SW 1271 (cell line): ENCODE measurements at places on chromosomes 11 and 22.

GRCh38 chr11:45489281-45489905 lies 176.0 kb downstream of the CHST1 start:
- DNase-seq: no peak

- DNase-seq: no peak
These were observed at the start of gene PTPRJ for GRCh38 chr11:47980088-47980906. Gene PTPRJ (plus strand): TSS chr11:47980559. CDS start chr11:47980913, 354 bp downstream.

DNA sequence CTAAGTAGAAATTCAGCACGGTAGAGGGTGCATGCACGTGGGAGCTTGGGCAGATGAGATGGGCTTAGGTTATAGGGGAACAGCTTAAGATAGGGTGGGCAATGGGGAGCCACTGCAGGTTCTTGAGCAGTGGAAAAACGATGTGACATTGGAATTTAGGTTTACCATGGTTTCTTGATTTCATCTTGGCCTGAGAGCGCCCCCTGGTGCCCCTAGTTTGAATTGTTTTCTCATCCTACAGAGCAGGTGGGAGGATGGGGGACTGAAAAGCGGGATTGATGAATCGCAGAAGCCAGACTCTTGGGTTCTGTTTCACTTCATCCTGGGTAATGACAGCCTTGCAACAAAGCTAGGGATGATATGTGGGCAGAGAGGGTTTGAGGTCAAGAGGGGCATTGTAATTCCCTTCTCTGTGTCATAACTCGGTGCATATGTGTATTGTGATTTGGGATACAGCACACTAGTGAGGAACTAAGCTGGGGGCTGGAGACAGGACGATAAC lies 6.7 kb upstream of the MCAM start:
- no peak for DNase-seq

- no peak for DNase-seq
These were observed 813.3 kb downstream of the OPCML start for GRCh38 chr11:132718711-132719671.

GRCh38 chr22:25716637-25717036 lies 25.4 kb upstream of the MYO18B start:
- no peak for DNase-seq

DNA sequence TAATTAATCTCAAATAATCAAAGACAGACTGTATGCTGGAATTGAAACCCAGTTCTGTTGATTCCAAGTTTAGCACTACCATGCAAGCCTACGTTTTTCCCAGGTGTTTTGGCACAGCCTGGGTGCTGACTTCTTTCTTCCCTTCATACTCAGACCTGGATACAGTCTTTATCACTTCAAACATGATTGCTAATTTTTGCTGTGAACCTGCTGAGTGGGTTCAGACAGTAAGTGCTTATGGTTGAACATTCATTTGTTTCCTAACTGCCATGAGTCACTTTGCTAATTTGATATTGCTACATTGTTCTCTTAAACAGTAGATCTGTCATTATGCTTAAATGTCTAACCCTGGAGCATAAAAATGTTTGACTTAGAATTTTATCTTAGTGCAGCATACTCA lies 12.2 kb downstream of the PAAF1 start:
- DNase-seq: no peak

DNA sequence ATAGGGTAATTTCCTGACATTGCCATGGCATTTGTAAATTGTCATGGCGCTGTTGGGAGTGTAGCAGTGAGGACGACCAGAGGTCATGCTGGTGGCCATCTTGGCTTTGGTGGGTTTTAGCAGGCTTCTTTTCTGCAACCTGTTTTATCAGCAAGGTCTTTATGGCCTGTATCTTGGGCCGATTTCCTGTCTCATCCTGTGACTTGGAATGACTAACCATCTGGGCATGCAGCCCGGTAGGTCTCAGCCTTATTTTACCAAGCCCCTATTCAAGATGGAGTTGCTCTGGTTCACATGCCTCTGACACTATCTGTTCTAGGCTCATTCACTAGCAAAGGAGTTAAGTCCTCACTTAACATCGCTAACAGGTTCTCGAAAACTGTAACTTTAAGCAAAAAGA lies 1374.2 kb downstream of the FAM181B start:
- DNase-seq: no peak

DNA sequence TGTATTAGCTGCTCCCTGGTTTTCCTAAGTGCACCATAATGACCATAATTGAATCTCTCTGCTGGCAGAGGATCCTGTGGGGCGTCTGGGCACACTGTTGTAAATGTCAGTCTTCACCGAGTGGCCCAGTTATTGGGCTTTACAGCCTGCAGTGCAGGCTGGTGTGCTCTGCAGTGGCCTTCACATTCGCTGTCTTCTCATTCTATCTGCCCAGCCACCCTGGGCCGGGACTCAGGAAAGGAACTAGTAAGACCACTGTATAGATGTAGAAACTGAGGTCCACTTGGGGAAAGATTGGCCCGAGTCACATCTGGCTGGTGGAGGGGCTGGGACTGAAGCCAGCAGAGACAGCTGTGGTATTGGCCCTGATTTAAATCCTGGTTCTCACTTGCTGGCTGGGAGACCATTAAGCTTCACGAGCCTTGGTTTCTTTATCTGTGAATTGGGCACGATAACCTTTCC lies 49.3 kb downstream of the TSPAN18 start:
- DNase-seq: no peak

- DNase-seq: no peak
These were observed 17.5 kb downstream of the UQCR10 start for GRCh38 chr22:29784451-29785361.

- no peak for DNase-seq
These were observed 147.4 kb upstream of the ZC3H12C start for GRCh38 chr11:109945626-109946321.

DNA sequence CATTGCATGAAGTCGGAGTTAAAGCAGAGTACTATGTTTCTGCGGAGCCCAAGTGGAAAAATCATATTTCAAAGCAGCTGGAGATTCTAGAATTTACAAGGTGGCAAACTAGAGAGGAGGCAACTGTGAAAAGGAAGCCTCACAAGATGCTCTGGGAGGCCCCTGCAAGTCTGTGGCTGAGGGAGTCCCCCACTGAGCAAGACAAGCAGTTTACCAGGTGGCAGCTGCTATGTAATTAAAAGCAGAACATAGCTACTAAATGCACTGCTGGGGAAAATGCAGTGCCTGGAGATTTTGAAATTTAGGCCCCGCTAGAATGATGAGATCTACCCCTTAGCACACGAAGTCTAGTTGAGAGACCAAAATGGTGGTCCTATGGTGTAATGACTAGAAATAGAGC lies 728.0 kb downstream of the OPCML start:
- no peak for DNase-seq

GRCh38 chr22:24176630-24177029 lies 4.7 kb upstream of the SUSD2 start:
- no peak for DNase-seq

DNA sequence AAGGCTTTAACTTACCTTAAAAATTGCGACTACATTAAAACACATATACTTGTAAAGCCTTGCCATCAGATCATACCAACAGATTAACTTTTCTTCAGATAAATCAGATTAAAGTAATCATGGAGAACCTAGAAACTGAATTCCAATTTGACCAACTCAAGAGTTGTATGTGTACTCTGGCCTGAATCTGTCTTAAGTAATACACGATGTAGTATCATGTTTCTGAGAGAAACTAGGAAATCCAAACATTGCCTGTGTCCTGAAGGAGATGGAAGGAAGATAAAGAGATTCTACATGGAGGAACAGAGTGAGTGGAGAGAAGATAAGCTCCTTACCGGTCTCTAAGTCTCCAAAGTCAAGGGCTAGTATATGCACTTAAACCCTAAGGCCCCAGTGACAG lies 162.1 kb downstream of the CADM1 start:
- no peak for DNase-seq

- no peak for DNase-seq
These were observed 21.6 kb upstream of the KCNQ1OT1 start for GRCh38 chr11:2721210-2721916.

GRCh38 chr11:67470337-67471002 lies 1.4 kb upstream of the TMEM134 start:
- no peak for DNase-seq

DNA sequence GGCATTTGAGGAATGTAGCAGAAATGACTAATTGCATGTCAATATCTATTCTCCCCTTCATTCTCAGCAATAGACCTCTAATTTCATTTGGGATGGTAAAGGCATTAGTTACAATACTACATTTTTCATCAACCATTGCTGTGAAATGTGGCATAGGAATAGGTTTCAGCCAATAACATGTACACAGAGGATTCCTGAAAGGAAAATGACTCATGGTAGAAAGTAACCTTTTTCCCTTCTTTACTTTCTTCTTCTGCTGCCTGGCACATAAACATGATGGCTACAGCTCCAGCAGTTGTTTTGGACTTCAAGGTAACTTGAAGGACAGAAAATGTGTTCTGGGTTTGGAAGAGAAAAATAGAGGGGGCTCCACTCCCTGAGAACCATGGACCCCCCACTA lies 231.8 kb upstream of the CTSC start:
- DNase-seq: no peak

DNA sequence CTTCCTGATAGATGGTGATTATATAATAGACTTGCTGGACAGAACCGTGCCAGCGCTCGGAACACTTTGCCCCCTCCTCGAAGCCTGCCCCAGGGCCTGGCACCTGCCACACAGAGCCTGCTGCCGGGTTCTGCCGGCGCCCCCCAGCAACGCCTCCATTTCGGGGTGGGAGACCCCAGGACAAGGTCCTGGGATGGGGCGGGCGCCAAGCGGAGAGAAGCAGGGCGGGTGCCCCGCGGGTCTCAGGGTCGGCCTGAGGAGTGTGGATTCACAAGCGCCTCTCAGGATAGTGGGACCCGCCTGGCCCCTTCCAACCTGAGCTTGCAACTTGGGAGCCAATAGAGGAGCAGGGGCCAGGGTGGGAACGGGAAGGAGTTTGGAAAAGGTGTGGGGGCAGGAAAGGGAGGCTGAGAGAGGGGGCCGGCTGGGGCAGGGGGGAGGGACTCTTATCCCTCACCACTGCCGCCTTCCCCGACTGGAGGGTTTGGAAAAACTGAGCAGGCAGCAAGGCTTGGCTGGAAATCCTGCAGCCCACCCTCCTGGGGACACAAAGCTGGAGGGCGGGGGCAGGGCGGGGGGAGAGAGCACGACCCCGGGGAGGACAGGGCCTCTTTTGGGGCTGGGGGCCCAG lies 3.3 kb upstream of the BCL9L start:
- DNase-seq: no peak

- no peak for DNase-seq
These were observed 50.3 kb downstream of the CD6 start for GRCh38 chr11:61021661-61022212.

DNA sequence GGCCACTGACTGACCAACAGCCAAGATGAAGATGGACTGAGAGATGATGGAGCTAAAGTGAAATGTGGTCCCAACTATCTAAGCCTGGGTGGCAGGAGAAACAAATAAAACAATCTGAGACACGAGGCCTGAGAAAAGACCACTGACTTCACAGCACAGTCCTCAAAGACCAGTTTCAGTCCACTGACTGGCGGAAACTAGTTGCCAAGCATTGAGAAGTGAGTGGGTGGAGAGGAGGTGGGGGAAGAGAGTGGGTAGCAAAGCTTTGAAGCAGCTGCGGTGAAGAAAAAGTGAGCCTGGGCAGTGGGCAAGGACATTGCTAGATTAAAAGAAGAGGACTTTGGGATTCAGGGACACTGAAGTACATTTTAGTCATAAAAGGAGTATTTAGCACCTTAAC lies 1.9 kb downstream of the MS4A1 start:
- no peak for DNase-seq

- no peak for DNase-seq
These were observed 61.7 kb downstream of the MYO7A start for GRCh38 chr11:77189588-77190210.

- no peak for DNase-seq
These were observed 60.1 kb downstream of the PARVB start for GRCh38 chr22:44084044-44084772.

DNA sequence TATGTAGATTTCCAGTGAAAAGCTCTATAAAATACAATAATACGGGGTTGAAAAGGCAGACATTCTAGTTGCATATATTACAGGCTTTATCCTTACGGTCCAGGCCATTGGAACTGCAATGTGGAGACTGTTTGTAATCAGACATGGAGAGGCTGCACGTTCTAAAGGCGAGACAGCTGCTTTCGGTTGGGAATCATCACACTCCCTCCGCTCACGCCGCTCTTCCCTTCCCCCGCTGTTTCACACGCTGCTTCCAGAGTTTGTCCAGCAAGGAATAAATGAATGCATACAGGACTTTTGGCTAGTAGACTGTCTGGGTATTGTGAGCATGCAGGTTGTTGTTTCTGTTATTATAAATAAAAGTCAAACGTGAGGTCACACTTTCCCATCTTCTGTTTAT lies 13.5 kb upstream of the EFCAB6 start:
- no peak for DNase-seq

- DNase-seq: peak; percentile 10
These were observed at the start of gene HDHD5 for GRCh38 chr22:17158568-17159503. Gene HDHD5 (minus strand): TSS chr22:17159277. CDS start chr22:17159251, 26 bp downstream.

DNA sequence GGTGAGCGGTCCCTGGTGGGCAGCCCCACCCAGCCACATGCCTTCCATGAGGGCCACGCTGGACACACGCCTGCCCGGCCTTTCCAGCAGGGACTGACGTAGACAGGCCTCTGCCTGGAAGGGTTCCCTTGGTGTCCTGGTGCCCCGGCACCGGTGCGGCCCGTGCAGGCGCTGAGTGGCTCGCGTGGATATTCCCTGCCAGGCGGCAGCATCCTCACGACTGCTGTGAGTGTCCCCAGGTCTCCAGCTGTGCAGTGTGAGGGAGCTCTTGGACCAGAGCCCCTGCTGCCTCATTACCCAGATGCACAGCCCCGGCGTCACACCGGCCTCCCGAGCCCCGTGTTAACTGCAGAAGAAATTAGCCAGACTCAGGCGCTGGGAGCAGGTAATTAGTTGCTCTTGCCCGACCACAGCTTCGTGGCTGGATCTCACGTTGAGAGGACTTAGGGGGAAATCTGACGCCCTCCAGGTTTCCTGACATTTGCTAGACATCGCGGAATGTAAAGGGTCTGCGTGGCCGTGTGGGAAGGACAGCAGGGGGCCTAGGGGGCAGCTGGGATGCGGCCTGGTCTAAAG lies 1196.3 kb downstream of the BRD1 start:
- DNase-seq: no peak

DNA sequence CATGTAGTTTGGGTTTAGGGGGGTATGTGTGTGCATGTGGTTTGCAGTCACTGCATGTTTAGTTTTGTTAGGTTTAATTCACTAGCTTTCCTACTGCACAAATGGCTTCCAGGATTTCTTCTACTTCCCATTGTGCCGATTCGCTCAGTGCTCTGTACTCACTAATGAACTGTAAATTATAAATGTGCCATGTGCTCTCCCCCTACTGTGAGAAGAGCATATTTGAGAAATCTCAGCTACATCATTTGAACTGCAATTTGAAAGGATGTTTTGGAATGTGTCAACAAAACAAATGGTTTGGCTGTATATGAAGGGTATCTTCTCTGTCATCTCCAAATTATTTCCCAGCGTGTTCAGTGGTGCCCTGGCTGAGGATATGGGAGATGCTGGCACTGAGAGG lies 28.1 kb downstream of the CYB5R2 start:
- DNase-seq: no peak

GRCh38 chr11:106152824-106153223 lies 75.4 kb downstream of the AASDHPPT start:
- DNase-seq: no peak

- no peak for DNase-seq
These were observed 34.6 kb downstream of the SPECC1L start for GRCh38 chr22:24305260-24305692.

GRCh38 chr11:87150936-87151335 lies 113.2 kb downstream of the TMEM135 start:
- no peak for DNase-seq

GRCh38 chr22:26109686-26110315 lies 59.5 kb upstream of the SEZ6L start:
- DNase-seq: no peak
